ENCODE measurements at places on chromosomes 4 and X. TPM values are rescaled to one million over a fixed set of nuclear protein-coding genes. Genes with fewer than 3 reads are reported as not detected.

UNC5C gene
- 46.5 TPM for polyA plus RNA-seq

TBC1D9 gene
- 64.6 TPM for polyA plus RNA-seq

S100P gene
- 1.2 TPM for polyA plus RNA-seq

DNA sequence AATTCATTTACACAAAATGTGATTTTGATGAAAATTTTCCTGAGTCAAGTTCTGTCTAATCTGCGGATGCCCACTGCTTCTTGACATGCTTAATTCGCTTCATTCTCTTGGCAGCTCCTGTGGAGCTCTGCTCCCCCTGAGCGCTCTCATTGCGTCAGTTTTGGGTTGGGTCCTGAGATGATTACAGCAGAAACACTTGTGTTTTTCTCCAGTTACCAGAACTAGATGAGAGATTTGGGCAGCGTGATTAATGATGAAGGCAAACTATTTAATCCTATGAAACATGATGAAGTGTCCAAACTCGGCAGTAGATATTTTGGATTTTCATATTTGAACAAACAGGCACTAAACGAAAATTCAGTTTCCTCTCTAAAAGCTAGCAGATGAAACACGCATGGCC is 4.2 kb upstream of the CXCL1 start:
- DNase-seq, result no peak

DNA sequence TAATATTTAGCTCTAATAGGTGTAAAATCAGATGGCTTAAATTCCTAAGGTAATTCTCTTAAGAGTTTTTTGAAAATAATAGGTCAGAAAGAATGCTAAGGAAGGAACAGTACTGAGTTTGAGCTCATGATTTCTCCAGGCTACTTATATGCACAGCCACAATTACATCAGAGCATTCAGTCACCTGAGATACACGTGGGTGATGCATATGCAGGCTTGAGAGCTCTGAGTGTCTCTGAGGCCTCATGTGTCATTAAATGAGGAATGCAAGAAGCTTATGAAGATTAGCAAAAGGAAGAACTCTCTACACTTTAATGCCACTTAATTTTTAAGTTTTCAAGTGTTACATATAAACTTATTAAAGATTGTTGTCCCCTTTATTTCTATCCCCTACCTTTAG is 124.0 kb upstream of the STIM2 start:
- DNase-seq, result no peak

- DNase-seq, result no peak
Observed at GRCh38 chrX:13064599-13065143, 20.3 kb upstream of the FAM9C start.

DNA sequence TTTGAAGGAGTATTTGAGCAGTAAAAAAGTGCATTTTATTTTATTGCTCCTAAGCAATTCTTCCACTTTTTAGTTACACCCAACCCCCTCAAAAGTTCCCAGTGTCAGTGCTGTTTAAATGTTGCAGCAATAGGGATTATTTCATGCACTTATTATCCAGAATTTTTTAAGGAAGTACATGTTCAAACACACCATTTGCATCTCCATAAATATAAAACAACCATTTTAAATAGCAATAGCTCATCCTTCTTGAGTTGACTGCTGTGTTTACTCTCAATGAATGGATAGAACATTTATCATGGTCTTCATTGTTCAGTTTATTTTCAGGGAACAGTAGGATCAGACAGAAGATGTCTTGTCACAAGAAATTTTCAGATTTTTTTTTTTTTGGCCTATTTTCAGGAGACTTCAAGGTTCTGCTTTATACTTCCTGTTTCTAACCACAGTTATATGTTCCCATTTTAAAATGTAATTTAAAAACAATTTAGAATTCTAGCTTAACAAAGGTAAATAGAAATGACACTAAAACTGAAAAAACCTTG is 171.9 kb downstream of the TMA16 start:
- no peak for DNase-seq

- DNase-seq, result no peak
Observed at GRCh38 chr4:653080-653821, 20.8 kb downstream of the ATP5ME start.

- DNase-seq, result no peak
Observed at GRCh38 chrX:7775987-7776386, 67.0 kb upstream of the VCX start.

DNA sequence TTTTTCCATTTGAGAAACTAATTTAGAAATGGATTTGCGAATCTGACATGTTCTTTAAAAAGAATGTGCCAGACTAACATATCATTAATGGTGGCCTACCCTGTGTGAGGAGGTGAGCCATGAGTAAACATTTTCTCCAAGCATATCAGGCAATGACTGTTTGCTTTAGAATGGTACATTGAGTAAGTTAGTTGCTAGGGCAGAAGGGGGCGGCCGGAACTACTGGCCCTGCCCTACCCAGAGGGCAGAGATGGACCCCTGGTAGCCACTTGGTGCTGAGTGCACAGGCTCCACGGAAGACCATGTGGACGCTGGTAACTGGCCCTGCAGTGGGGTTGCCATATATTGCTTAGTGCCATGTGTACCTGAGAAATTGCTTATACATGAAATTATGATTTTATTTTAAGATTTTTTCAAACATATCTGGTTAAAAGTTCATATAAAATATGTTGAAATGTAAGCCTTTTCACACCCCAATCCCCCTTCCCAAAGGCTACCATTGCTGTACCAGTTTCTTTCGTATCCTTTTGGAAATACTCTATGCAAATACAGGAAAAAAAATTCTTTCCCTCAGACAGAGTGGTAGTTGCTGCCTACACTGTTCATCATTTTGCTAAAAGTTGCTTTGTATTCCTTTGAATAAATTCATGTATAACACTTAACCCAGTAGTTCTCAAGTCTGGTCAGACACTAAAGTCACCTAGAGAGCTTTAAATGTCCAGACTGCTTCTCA is 8.8 kb downstream of the FNIP2 start:
- no peak for DNase-seq

- DNase-seq, result no peak
Observed at GRCh38 chr4:138239491-138239890, 2.7 kb downstream of the SLC7A11 start.

- no peak for DNase-seq
Observed at GRCh38 chr4:155629183-155629825, 37.3 kb upstream of the GUCY1A1 start.

- no peak for DNase-seq
Observed at GRCh38 chrX:17443556-17443955, 68.6 kb downstream of the NHS start.

- no peak for DNase-seq
Observed at GRCh38 chr4:91846233-91846632, 457.5 kb upstream of the GRID2 start.

DNA sequence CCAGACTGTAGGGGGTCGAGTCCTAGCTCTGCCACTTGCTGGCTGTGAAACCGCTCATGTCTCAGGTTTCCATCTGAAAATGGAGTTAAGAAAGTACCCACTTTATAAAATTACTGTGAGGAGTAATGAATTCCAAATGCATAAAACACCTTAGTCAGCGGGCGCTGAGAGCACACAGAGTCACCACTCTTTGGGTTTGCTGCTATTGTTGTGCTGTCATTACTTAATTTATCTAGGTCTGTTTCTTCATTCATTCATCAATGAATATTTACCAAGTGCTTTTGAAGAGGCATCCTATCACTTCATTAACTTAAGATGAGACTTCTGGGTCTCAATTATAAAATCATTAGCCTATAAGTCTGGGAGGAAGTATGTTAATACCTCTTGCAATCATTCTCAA is 317.3 kb downstream of the FBXW7 start:
- DNase-seq, result no peak

Data from right renal cortex interstitium (tissue), 3 donors.